ENCODE measurements at places on chromosomes 4 and X.
A peak's percentile ranks its signal among the peaks of the same experiment; 100 is the strongest.

DNA sequence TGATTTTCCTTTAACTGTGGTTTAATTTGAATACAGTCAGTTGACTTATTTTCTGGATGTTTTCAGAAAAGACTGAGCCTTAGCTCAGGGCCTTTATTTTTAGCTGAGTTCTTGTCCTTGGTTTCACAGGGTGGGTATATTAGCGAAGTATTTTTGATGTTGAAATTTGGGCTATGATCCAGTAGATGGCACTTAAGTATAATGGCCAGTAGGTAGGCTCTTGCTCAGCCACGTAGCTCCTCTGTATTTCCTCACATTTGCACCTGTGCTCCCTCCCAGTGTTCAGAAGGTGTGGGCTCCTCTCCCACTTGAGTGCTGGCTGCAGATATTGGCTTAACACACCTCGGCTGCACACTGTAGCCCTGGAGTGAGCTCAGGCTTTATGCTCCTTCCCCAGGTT lies 549.9 kb upstream of the AMOT start:
- DNase-seq, result no peak

GRCh38 chrX:108033890-108034289 lies 11.0 kb upstream of the VSIG1 start:
- no peak for DNase-seq

DNA sequence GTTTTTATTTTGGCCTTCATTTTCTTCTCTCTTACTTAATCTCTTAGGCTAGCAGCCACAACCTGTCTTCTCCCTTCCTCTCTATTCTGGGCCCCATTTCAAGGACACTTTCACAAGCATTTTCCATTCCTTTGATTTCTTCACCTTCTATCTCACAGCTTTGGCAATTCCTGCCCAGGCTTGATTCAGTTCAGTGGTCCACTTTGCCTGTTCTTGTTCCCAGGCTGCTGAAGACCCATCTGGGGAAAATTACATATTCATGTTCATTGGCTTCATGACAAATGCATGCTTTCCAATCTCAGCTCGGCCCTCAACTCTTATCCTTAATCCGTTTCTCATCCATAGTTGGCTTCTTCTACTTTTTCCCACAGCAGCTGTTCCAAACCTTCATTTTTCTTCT lies 38.7 kb upstream of the LPAR4 start:
- DNase-seq, result no peak

DNA sequence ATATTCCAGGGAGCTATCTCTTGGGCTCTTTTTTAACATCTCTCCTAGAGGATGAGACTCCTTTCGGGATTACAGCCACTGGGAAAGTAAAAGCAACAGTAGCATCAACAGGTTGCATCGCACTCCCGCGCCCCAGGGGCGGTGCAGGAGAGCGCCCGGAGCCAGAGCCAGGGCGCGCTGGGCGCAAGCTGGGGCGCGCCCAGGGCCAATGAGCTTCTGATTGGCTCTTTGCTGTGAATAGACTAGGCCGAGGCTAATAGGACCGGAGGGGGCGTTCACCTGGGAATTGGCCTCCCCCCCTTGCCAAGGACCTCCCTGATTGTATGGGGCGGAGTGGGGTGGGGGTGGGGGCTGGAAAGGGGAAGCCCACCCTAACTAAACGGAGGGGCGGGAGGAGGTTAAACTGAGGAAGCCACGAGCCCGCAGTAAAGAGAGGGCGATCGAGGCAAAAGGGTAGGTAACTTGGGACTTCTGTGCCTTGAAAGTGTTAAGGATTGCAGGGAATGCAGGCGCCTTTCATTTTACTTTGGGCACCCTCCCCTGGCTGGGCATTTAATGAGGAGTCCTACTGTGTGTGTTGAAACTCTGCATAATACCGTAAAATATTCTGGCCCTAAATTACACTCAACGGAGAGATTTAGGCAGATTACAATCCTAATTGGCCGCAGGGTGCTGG lies 1.1 kb upstream of the ATOH1 start:
- DNase-seq, result peak; percentile 81

GRCh38 chrX:47518144-47518543 lies 35.1 kb upstream of the ZNF41 start:
- no peak for DNase-seq

GRCh38 chrX:72069350-72070160 lies 62.2 kb downstream of the RTL5 start:
- DNase-seq, result no peak

DNA sequence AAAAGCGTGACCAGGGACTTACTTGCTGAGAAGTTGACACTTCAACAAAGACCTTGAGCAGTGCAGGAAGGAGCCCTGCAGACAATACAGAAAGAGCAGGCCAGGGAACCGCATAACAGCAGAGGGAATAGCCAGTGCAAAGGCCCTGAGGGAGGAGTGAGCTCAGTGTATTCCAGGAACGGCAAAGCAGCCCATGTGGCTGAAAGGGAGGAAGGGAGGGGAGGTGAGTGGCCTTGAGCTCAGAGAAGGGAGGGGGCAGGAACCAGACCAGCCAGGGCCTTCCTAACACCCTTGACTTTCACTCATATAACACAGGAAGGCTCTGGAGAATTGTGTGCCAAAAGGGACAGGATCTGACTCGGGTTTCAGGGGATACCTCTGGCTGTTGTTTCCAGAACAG lies 112.2 kb downstream of the BCOR start:
- no peak for DNase-seq

All from iPS-NIHi11 (cell line).